Activated CD4-positive, alpha-beta T cell treated with anti-CD3 and anti-CD28 coated beads for 24 hours (primary cell): ENCODE measurements at places on chromosomes 3 and 15.

DNA sequence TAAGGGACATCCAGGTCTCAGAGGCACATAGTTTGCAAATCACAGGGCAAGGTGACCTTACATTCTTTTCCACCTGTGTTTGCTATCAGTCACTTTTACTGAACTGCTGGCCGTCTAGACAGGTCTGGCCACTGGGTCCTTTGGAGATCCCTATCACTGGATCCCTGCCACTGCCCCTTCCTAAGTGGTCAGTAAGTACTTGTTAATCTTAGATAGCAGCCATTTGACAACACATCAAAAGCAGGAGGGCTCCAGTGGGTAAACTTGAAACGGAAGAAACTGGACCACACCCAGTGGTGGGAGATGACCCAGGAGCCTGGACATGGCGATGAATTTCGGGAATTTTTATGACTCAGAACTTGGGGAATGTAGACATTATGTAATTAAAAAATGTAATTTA lies 28.9 kb upstream of the RASGRP1 start:
- no peak for DNase-seq

GRCh38 chr3:86923071-86923491 lies 67.9 kb downstream of the VGLL3 start:
- no peak for DNase-seq

DNA sequence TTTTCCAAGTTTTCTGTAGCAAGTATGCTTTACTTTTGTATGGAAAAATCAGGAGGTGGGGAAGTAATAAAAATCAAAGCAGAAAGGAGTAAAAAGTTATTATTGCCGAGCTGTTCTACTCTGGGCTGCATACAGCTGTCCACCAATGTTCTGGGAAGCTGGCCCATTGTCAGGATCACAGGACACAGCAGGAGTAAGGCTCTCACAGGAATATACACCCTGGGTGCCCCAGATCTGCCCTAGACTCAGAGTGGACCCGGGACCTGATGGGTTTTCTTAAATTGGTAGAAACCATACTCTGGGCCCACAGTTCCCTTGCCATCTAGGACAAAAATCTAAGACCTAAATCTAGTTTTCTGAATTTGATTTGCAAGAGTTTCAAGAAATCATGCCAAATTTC lies 60.4 kb downstream of the TNIK start:
- no peak for DNase-seq

DNA sequence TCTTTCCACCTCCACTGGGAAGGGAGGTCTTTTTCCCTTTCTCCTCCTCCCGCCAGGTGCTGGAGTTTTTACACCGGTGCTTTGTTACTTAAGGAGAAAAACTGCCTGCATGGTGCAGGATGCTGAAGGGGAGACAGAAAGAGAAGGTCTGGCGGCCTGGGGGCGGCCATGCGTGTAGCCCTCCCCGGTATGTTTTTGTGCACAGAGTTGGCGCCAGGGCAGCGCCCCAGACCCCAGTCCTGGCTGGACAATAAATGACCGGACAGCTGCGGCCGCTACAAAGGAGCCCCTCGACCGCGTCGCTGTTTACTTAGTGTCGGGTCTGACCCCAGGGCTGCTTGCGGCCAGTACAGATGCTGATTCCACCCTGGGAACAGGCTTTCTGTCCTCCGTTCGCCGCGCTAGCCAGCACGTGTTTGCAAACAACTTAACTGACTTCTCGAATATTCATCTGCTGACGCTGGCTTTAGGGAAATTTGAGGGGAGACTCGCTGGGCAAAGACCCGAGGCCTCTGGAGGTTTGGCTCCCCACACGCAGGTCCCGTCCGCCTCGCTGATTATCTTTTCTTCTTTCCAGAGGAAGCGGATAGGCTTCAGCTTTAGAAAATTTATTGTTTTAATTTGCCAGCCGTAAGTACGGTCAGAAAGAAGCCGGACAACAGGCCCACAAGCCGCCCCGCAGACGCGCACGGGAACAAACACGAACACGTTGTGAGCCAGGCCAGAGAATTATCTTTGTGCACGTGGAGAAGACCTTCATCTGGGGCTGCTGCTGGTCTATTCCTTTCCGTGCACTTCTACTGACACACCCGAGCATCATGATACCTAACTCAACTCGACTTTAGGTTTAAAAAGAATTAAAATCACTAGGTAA lies 46.9 kb downstream of the ZIC4 start:
- no peak for DNase-seq

GRCh38 chr3:105118905-105119304 lies 247.8 kb upstream of the ALCAM start:
- DNase-seq: no peak

DNA sequence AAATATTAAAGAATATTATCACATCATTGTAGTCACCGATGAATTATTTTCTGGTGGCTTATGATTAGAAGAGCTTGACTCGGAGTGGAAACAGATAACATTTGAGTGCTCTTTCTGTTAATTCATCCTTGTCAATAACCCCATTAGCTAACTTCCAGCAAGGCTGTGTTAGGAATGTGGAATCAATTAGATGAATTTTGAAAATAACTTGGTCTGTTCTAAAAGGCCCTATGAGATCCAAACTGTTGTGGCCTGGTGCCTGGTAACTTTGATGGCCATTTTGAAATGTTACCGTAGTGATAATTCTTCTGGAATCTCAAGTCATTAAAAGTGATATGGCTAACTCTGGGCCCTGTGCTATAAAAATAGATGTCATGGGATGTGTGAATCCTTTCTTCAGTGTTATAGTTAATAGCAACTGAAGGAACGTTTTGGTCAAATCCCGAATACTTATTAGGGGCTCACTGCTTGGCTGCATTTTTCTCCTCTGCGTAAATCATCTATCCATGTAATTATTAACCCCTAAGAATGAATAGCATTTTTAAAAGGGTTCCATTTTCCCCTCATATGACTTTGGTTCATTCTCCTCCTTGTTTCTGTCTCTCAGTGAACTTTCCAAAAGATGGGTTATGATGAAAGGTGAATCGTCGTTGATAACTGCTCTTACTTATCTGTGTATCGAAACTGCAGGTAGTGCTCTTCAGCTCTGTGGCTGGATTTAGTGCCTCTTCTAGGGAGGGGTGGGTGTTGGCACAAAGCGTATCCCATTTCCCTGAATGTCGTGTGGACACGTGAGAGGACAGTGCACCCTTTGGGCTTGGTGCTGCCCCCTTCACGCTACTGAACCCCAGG lies 82.7 kb downstream of the IGF1R start:
- no peak for DNase-seq

DNA sequence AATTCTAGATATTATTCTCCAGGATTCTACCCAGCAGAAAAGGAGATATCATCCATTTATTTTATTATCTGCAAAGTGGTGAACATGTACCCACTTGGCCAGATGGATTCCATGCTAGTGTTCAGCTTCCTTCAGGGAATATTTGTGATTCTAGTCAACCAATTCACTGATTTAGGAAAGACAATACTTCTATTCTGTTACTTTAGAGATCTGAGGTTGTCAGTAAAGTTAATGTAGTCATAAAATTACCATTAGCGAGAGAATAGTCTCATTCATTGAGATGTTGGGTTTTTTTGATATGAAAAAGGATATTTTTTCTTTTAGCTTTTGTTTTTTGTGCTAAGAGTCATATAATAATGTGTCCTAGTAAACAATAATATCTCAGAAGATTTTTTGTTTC lies 222.8 kb downstream of the CGGBP1 start:
- DNase-seq: no peak

- no peak for DNase-seq
These were observed 55.9 kb downstream of the SGO1 start for GRCh38 chr3:20130106-20130505.

GRCh38 chr3:174439331-174440252 lies 419.5 kb upstream of the NAALADL2 start:
- no peak for DNase-seq
